ENCODE measurements at places on chromosomes 2 and 18.

DNA sequence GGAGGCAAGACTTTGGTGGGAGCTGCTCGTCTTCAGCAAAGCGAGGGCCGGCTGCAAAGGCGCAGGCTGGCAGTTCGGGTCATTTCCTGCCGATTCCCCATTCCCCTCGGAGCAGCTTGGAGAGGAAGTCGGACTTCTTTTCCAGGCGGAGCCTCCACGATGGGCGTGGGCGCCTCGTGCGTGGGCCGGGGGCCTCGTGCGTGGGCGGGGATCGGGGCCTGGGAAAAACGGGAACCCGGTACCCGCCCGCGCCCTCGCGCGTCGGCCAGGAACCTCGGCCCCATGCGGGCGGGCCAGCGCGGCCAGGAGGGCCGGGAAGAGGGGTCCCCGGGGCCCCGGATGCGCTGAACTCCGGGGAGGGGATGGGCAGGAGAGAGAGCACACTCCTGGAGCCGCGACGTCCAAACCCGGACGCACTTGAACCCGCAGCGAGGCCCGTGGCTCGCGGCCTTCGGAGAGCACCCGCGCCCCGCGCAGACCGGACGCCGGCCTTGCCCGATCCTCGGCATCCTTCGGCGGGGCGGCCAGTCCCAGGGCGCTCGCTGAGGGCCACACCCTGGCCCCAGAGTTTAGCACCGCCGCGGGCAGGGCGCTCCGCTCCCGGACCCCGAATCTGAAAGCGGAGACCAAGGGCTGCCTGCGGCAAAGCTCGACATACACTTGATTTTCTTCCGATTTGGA lies 368.4 kb downstream of the MTX2 start:
- DNase-seq: peak; percentile 78

- DNase-seq: no peak
Measured at GRCh38 chr2:86015699-86016098, 90.0 kb downstream of the POLR1A start.

DNA sequence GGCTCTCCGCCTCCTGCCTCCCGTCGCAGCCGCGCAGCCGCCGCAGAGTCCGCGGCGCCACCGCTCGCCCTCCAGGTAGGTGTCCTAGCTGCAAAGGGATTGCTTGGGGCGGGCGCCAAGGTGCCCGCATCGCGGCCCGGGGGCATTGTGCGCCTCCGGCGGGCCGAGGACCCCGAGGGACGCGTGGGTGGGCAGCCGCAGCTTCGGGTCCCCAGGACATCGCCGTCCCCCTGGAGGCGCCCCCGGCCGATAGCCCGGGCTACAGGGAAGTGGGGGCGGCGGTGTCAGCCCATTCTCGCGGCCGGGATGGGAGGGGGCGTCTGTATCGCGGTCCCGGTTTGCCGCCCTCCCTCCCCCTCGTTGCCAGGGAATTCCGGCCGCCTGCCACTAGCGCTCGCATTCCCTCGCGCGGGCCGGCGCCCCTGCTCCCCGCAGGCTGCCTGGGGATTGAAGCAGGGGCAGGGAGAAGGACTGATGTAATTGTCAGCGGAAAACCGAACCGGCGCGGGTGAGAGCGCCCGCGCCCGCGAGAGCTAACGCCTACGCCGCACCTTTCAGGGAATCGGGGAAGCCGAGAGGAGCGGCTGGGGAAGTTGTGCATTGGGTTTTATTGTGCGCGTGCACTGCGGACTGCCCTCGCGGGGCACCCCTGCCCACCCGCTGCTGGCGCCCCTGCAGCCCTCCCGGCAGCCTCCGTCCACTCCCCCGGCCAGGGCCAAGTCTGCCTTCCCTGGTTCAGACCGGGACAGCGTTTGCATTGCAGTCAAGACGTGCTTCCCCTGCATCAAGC lies 483 bp downstream of the OSBPL6 start:
- DNase-seq: peak; percentile 56

- no peak for DNase-seq
Measured at GRCh38 chr2:211982162-211982561, 556.4 kb downstream of the ERBB4 start.

GRCh38 chr18:56545464-56545863 lies 92.9 kb downstream of the TXNL1 start:
- DNase-seq: peak; percentile 31

- no peak for DNase-seq
Measured at GRCh38 chr2:13607139-13607538, 890.4 kb downstream of the TRIB2 start.

DNA sequence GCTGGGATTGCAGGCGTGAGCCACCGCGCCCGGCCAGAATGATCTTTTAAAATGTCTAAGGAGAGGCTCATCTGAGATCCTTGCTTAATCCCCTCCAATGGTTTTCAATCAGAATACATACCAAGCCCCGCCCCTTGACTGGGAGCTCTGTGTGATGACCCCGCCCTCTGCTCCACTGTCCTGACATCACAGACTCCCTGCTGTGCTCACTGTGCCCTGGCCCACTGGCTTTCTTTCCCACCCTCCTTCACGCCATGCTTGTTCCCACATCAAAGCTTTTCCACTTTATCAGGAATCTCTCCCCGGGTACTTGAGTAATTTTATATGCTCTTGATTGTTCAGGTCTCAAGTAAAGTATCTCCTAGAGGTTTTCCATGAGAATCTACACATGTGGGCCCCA lies 762.3 kb upstream of the ID2 start:
- no peak for DNase-seq

DNA sequence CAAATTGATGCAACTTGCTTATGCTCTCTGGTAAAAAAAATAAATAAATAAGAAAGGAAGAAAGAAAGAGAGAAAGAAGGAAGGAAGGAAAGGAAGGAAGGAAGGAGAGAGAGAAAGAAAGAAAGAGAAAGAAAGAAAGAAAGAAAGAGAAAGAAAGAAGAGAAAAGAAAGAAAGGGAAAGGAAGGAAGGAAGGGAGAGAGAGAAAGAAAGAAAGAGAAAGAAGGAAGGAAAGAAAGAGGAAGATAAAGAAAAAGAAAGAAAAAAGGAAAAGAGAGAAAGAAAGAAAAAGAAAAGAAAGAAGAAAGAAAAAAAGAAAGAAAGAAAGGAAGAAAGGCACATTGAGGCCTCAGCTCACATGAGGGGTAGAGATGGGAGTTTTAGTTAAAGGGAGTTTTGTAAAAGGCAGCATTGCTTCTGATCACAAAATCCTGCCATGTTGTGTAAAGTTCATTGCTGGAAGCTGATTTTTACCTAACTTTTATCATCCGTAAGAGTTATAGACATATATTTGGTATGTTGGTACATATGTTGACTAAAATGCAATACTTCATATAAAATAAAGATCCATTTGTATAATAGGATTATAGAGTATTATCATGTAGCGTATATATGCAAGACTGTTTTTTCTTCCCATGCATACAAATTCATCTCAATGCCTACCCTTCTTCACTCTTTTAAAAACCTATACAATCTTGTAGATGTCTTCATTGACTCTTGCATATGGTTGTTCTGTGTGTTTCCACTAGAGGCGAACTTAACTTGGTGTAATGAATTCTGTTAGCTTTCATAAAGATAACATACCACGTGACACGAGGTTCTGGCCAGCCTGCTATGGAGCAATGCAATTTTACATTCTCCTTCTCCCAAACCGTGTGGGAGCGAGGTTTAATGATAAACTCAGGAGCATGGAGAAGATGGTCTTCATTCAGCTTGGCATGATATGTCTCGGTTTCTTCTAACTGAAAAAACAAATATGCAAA lies 32.8 kb downstream of the MYOM1 start:
- DNase-seq: peak; percentile 48

DNA sequence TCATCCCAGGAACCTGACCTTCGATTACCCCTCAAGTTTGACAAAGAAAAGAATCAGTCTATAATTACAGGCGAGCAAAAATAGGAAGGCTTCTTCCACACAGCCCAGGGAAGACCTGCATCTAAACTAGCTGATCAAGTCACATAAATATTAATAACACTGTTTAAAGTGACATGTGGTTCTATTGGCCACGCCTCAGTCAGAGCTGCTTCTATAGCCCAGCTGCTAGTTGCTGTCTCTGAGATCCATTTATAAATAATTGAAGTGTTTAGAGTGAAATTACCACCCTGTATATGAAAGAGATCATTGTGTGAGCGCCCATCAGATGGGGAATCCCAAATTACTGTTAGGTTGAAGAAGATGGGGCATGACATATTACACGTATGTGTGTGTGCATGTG lies 426.0 kb downstream of the CDH2 start:
- DNase-seq: no peak

GRCh38 chr2:237074211-237074993 lies 11.3 kb upstream of the COPS8 start:
- no peak for DNase-seq

DNA sequence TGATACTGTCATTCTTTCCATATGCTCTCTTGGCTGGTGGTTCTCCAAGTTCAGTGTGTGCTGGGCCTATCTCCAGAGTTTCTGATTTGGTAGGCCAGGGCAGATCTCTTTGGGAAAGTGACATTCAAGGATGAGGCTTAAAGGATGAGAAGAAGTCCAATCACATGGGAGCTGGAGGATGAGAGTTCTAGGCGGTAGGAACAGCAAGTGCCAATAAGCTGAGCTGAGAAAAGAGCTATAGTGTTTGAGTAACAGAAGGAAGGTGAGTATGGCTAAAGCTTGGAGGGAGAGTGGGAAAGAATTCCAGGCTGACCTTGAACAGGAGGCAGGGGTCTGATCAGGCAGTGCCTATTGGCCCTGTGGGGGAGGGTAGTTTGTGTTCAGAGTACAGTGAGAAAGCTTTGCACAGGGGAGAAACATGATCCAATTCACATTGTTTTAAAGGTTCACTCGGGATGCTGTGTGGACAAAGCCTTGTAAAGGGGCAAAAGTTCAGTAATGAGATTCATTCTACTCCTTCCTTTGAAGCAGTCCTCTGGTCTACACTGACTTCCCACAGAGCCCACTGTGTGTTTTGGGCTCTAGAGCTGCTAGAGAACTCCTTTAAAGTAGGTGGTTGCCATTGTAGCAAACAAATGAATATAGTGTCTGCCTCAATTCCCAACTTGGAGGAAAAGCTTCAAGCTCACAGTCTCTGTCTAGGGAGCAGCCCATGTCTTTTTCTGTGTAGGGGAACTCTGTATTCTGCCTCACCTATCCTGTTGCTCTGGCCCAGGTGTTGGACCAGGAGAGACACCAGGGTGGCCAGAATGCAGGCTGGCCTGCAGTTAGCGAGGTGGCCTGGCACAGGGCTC lies 81.8 kb downstream of the FASTKD2 start:
- no peak for DNase-seq

DNA sequence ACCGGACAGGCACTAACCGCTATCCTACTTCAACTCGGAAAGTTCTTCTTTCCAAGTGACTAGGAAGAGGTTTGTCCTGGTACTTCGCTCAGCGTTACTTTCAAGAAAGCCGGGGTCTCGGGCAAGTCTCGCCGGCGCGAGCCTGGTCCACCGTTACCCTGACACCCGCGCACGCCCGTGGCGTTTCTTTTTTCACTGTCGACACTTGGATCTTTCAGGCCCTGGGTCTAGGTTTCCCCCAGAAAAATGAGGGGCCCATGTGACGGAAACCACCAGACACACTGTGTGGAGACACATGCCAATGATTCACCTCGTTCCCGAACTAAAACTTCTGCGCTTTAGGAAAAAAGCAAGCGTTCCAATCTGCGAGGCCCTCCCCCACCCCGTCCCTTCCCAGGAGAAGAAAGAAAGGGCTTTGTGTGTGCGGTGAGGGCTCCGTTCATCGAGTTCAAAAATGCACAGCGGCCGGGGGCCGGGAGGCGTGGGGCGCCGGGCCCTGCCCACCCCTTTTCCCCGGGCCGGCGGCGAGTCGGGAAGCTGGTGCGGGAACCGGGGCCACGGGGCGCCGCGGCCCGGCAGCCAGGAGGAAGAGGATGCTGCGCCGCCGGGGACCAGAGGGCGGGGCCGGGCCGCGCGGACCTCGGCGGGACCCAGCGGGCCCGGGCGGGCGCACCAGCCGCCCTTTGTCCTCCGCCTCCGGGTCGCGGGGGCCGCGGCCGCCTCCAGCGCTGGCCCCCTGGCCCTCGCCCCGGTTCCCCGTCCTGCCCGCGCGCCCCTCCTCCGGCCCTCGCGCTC lies 2.6 kb downstream of the ZNF521 start:
- DNase-seq: peak; percentile 72

DNA sequence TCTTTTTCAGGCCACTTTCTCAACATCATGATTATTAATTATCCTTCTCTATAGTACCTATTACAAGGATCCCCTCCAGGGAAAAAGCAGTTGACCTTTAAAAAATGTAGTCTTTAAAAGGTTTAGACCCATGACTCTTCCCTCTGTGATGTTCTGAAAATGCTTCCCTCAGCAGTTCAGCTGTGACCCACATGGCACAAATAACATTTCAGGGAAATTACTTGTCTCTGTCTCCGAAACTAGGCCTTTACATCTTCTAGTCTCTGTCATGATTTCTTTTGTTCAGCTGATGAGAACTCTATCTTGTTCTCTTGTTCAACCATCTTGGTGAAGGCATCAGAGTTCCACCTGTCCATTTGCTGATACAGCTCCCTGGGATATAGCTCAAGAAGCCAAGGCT lies 28.3 kb downstream of the LGALSL start:
- DNase-seq: no peak

Data from fibroblast of mammary gland (primary cell).